ENCODE measurements at places on chromosomes 2 and 18.

GRCh38 chr2:171406044-171406443 lies 27.7 kb downstream of the METTL8 start:
- no peak for DNase-seq

DNA sequence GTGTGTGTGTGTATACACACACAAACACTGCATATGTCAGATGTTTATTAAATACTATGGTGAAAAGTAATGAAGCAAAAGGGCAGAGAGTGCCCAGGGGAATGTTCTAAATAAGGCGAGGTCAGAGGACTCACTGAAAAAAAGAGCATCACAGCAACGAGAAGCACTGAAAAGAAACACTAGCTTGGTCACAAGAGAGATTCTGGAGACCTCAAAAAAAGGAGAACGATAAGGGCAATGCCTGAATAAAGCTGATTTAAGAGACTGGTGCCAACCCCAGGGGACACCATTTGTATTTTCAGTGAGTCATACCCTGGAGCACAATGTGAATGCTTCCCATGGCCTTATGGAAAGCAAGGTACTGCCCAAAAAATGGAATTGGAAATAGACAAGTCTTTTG lies 14.5 kb downstream of the SLC40A1 start:
- no peak for DNase-seq

- no peak for DNase-seq
Observed at GRCh38 chr2:107094450-107094986, 208.6 kb upstream of the ST6GAL2 start.

DNA sequence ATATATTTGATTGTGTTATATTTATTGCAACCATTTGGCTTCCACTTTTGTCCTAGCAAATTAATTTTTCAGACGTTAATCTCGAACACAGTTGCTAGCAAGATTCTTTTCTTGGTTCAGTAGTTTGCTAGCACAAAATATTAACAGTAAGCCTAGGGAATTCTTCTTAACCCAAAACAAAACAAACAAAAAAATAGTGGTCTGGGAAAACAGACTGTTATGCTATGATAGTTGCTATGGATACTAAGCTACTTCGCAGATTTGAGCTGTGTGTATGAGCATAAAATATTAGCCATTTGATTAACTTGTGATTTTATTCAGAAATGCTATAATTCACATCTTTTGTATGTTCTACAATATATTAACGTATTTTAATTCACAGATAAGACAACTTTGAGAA lies 541.5 kb upstream of the NETO1 start:
- DNase-seq, result no peak

- DNase-seq, result no peak
Observed at GRCh38 chr2:234640657-234641056, 143.8 kb upstream of the ARL4C start.

DNA sequence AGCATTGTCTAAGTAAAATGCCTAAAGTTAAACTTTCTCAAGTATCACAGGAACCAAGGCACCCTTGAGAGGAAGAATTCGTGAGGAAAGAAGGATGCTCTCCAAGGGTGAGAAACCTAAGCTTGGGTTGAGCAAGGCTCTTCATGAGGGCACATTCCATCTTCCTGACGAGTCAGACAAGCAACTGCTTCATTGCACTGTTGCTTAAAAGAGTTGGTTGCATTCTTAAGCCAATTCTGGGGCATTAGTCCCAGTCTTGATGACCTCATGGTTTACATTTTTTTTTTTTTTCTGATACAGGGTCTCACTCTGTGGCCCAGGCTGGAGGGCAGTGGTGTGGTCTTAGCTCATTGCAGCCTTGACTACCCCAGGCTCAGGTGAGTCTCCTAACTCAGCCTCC lies 237.5 kb downstream of the ACTR3 start:
- DNase-seq, result no peak

DNA sequence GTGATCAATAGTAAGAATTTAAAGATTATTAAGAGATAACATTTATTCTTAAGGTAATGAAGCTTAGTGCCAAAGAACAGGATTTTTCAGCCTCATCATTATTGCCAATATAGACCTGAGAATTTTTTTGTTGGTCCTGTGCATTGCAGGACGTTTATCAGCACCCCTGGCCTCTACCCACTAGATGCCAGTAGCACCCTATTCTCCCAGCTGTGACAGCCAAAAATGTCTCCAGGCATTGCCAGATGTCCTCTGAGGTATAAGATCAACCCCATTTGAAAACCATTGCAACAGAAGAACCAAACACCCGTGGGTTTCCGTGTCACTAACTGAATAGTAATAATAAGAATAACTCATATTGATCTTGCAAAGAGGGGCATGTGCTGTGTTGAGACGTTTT lies 700.0 kb upstream of the SOX11 start:
- DNase-seq, result no peak

DNA sequence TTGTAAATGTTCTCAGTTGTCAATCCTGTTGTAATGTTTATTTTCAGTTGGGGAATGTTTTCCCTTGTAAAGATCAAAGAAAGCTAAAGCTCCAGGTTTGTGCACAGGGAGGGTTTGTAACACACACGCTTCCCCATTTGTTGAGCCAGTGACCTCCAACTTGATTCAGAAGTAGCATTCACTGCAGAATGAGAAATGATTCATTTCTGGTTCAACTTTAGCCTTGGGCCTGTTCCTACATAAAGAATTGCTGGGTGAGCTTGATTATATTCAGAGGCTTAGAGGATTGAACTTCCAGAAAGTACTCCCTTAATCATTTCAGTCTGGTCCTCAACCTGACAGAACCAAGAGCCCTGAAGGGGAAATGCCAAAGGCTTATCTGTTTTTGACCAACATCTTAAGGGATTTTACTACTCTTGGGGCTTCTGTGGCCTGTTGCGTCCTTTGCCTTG lies 70.6 kb upstream of the CAVIN2 start:
- DNase-seq, result no peak

DNA sequence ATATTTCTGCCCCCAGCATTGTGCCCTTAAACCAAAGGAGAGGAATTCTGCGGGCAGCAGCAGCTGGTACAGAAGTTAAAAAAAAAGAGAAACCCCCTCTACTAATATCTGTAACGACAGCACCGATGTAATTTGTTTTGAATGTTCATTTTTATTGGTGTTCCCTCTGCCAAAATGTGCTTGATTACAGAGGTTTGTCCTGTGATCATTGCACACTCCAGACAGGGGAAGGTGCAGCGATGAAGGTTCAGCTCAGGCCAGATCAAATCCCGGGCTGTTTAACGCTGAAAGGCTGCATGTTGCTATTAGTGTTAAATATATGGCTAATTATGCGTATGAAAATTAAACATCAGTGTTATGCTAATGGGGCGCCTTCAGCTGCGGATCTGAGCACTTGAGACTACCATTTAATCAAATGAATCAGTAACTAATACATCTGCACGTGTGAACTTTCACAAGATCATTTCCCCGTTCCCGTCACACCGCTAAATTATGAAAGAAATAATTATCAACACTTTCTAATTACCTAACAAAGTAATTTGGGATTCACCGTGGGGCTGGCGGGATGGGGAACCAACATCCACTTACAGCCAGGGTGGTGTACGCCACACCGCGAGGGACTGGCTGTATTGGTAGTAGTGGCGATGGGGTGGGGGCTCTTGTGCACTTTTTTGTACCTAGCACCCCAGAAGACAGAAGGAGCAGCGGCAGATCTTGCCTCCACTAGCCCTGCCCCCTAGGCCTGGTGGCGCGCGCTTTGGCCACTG lies 1.5 kb upstream of the DLX1 start:
- no peak for DNase-seq

- no peak for DNase-seq
Observed at GRCh38 chr2:116737951-116738350, 1076.5 kb upstream of the DDX18 start.

GRCh38 chr2:240906141-240906910 lies at the start of gene CROCC2:
CROCC2 (plus strand) TSS chr2:240906336; CDS start chr2:240906514, 178 bp downstream.
- no peak for DNase-seq

GRCh38 chr18:46518438-46518837 lies 138.6 kb downstream of the LOXHD1 start:
- no peak for DNase-seq

DNA sequence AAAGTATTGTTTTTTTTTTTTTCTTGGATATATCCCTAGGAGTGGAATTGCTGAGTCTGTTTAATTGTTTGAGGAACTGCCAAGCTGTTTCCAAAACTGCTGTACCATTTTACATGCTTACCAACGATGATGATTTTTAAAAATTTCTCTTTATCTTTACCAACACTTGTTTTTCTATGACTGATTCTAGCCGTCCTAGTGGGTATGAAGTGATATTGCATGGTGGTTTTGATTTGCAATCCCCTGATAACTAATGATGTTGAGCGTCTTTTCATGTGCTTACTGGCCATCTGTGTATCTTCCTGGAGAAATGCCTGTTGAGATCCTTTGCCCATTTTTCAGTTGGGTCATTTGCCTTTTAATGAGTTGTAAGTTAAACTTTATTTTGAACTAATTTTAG lies 8.8 kb upstream of the AOX1 start:
- DNase-seq, result no peak

DNA sequence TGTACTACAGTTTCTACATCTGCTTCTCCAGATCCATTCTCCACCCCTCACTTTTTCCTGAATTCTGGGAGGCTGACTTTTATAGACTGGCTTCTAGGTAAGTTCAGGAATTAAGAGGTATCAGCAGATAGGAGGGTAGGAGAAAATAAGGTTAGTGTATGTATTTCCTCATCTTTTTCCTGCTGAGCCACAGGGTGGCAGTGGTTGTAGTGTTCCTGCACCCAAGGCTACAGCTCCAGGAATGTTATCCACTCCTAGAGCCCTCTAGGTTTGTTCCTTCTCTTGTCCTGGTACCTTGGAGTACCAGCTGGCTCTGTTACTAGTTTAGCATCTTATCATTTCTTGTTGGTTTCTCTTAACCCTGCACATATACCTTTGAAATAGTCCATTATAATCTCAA lies 40.7 kb upstream of the C2orf66 start:
- DNase-seq, result no peak

- DNase-seq, result no peak
Observed at GRCh38 chr2:74886811-74887210, 52.9 kb downstream of the HK2 start.

DNA sequence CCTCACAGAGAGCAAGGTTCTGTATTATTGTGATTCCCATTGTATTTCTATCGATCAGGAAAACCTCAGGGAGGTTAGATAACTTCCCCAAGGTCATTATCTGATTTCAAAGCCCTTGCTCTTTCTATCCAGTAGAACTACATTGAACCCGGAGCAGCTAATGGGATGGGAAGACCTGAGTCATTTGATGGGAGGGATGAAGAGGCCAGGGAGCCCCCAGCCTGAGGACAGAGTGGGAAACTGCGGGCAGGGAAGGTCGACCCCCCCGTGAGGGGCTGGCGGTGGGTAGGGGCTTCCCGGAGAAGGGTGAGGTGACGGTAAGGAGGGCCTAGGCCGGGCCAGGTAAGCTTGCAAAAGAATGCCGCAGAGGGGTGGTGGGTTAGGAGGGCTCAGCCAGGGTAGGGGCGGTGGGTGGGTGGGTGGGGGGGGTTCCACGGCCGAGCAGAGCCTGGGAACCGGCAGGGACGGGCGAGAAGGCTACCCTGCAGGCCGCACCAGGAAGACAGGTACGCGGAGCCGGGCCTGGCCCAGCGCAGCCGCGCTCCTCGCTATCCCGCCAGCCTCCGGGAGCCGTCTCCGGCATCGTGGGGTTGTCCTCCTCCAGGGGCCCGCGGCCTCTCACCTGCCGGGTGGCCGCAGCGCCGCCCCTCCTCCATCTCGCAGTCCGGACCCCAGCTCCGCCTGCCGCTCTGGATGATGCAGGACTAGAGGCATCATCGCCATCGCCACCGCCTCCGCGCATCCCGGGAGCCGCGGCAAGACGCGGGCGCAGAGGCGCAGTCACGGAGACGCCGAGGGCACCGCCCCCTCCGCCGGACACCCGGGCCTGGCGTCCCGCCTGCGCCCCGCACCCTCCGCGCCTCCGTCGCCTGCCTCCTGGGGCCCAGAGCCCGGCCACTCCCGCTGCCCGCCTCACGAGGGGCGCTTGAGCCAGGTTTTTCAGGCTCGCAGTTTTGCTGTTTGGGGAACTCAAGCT lies at the start of gene GPR75:
GPR75 (minus strand) TSS at position 762 of the 976 bp plus-strand sequence. CDS start 5,211 bp downstream, outside the sequence.
- no peak for DNase-seq

- DNase-seq, result peak; percentile 24
Observed at GRCh38 chr2:58727981-58728656, 487.0 kb upstream of the FANCL start.

DNA sequence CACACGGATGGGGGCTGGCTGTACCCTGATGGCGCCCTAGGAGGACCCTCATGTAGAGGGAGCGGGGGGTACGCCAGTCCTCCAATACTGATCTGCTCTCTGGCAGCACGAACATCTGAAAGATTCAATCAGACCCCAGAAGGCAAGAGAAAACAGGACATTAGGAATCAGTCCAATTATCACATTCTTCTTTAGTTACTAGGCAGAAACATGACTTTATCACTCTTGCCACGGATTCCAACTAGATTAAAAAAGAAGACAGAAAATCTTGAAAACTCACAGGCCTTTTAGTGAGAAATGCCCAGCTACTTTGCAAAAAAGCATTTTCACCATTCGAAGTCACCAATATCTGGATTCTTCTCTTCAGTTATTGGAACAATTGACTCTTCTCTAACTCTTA lies 68.4 kb downstream of the ID2 start:
- DNase-seq, result no peak

DNA sequence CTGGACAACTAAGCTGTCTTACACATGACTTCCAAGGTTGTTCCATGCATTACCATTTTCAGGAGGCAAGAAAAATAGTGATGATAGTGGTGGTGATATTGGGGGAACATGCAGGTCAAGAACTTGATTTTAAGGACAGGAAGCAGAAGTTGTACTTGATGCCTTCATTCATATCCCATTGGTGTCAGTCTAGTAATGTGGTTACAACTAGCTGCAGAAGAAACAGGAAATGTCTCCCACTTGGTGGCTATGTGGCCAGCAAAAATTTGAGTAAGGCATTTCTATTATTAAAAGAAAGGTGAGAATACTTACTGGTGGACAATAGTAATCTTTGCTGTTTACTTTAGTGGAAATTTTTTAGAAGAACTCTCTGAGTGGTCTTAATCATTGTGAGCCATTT lies 103.4 kb downstream of the ALMS1 start:
- no peak for DNase-seq

- no peak for DNase-seq
Observed at GRCh38 chr2:120239488-120240287, 13.0 kb upstream of the RALB start.

- DNase-seq, result no peak
Observed at GRCh38 chr2:96318723-96319122, 6.4 kb upstream of the ITPRIPL1 start.

- DNase-seq, result no peak
Observed at GRCh38 chr2:163591461-163591860, 144.3 kb downstream of the FIGN start.

DNA sequence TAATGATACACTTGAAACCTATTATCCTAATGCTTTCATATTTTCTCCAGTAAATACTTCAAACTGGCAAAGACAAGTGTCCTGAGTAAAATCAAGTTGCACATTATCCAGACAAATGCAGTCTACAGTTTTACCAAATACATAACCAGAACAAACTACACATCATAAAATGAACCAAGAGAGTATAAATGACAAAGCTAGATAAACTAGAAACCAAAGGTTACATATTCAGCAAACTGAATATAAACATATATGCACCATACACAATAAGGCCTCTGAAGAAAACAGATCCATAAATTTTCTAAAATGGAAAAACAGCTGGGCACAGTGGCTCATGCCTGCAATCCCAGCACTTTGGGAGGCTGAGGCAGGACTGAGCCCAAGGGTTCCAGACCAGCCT lies 47.0 kb downstream of the HYCC2 start:
- no peak for DNase-seq
